ENCODE measurements at places on chromosomes 5 and 9.

DNA sequence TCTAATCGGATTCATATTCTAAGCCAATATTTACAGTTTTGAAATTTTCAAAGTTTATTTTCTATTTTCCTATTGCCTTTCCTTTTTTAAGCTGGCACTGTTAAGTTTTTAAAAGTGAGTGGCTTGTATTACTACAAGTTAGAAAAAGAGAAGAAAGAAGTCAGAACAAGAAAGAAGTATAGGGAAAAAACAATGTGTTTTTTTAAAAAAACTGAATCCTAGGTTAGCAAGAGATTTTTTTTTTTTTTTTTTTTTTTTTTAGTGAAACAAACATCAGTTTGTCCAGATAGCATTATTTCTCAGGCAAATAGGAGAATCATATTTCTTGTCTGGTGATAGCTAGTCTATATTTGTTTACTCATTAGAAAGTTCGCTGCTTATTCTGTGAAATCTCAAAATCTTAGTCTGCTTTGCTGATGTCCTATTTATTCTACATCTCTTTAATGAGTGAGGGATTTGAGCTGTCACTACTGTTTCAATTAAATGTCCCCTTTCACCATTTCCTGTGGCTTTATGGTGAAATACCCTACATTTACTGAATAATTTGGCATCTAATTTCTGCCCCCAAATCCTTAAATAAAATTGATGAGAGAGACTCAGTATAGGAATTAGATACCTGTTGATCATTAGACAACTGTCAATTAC, 19.1 kb upstream of the LMNB1 start:
- DNase-seq, result no peak

DNA sequence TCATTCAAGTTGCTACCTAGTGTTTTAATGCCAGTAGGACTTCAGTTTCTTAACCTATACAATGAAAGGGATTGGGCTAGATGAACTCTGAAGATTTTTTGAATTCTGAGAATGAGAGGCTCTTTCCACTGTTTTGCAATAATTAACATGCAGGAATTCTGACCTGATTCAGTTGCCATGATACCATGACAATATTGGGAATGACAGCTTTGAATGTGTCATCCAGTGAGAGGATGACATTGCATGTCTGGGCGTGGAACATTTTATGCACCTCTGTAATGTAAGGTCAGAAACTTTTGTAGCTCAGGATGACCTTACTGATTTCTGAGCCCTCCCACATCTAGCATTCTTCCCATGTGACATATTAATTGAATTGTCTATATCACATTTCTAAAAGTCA, 30.6 kb upstream of the SPINK5 start:
- no peak for DNase-seq

GRCh38 chr9:133845440-133845839, 107.3 kb upstream of the SARDH start:
- no peak for DNase-seq

- DNase-seq, result no peak
Measured at GRCh38 chr9:94443032-94443722, 111.7 kb upstream of the PCAT7 start.

- no peak for DNase-seq
Measured at GRCh38 chr9:71791875-71792274, 23.6 kb upstream of the CEMIP2 start.

DNA sequence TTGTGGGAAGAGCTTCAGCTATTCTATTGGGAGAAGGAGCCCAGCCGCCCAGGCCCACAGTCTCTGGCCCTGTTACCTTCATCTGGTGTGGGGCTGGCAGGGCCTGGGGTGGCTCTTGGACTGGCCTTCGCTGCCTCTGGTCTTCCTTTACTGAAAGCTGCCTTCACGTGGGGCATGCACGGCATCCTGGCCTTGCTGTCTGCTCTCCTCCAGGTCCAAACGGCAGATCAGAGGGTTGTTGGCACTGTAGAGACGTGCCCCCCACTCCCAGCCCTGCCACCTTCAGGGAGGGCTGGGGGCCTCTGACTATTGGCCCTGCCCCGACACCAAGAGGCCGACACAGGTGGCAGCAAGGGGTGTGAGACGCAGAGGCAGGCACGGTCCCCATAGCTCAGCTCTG, 291.3 kb upstream of the IRX1 start:
- DNase-seq, result no peak

GRCh38 chr5:34915856-34916192, 313 bp downstream of the BRIX1 start:
- no peak for DNase-seq

- no peak for DNase-seq
Measured at GRCh38 chr5:154862766-154863165, 4.3 kb downstream of the CNOT8 start.

- DNase-seq, result no peak
Measured at GRCh38 chr5:173334808-173335207, 6.6 kb upstream of the STC2 start.

GRCh38 chr5:179257176-179257682, 88.0 kb downstream of the ADAMTS2 start:
- no peak for DNase-seq

- DNase-seq, result no peak
Measured at GRCh38 chr5:167861129-167861927, 430.1 kb upstream of the WWC1 start.

- DNase-seq, result no peak
Measured at GRCh38 chr5:37789991-37790390, 49.9 kb downstream of the GDNF start.

DNA sequence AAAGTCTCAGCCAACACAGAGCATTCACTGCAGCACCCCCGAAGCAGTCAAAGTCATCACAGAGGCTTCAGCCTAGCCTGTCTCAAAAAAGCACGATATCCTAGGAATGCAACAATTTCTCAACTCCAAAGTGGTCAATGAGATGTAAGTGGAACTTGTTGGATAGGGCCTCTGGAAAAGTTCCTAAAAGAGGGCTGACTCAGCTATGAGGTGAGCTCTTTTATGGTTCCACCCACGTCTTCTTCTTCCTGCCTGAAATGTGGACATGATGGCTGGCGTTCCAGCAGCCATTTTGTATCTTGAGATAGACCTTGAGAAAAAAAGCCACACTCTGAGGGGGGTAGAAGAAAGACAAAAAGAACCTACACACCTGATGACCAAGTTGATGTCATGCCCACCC, 32.5 kb upstream of the TRIO start:
- DNase-seq, result no peak

DNA sequence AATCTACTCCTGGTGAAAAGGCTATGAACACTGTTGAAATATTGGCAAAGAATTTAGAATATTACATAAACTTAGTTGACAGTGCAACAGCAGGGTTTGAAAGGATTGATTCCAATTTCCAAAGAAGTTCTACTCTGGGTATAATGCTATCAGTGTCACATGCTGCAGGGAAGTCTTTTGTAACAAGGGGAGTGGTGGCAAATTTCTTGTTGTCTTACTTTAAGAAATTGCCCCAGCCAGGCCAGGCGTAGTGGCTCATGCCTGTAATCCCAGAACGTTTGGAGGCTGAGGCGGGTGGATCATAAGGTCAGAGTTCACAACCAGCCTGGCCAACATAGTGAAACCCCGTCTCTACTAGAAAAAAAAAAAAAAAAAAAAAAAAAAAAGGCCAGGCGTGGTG, 86.3 kb upstream of the OTULINL start:
- no peak for DNase-seq

- DNase-seq, result no peak
Measured at GRCh38 chr9:113299800-113300292, 3.3 kb downstream of the RNF183 start.

DNA sequence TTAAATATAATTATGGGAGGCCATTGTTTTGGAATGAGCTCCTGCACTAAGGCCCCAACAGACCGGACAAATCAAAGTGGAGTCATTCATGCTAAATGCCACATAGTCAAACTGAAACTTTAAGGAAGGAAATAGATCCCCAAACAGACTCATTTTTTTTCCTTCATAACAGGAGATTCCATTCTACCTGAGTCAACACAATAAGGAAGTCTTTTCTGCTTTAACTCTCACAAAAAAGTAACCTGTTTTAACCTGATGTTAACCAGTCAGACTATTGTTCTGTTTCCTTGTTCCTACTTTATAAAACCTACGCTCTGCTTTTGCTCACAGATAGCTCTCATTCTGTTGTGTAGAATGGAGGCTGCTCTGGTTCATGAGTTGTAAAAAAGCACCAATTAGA, 234.9 kb downstream of the YTHDC2 start:
- no peak for DNase-seq

- no peak for DNase-seq
Measured at GRCh38 chr5:82445726-82446335, 167.7 kb upstream of the RPS23 start.

- no peak for DNase-seq
Measured at GRCh38 chr9:129353697-129354336, 175.8 kb upstream of the IER5L start.

GRCh38 chr5:177600508-177601018, 631 bp downstream of the B4GALT7 start:
- DNase-seq, result no peak

- DNase-seq, result no peak
Measured at GRCh38 chr5:140250386-140250785, 52.5 kb downstream of the PFDN1 start.

GRCh38 chr5:105956456-105957196, 1714.1 kb downstream of the EFNA5 start:
- DNase-seq, result no peak

GRCh38 chr5:57244331-57244730, 70.5 kb downstream of the GPBP1 start:
- DNase-seq, result no peak

DNA sequence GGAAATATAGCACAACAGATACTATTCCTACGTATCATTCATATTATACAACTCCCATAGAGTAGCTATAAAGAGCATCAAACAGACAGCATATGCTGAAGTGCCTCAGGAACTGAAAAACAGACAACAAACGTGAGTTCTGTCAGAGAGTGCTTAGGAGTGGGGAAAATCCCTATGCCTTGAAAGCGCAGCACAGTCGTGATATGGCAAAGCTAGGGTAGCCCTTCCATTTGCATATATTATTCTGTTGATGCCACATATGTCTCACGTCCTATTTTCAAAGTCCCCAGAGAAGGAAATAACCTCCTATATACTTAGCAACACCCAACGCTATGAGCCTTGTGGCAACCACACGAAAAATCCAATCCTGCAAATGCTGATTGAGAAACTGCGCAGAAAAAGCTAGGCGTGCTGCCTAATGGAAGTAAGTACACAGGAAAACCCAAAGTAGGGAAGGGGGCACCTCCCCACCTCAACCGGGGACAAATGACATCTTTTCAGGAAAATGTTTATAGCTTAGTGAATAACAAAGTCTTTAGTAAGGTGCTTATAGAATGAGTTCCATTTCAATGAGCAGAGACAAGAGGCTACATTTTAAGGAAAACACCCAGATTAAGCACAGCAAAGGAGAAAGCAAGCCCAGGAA, 105.1 kb downstream of the MED10 start:
- DNase-seq, result no peak

GRCh38 chr5:34586117-34586885, 69.8 kb upstream of the RAI14 start:
- no peak for DNase-seq

DNA sequence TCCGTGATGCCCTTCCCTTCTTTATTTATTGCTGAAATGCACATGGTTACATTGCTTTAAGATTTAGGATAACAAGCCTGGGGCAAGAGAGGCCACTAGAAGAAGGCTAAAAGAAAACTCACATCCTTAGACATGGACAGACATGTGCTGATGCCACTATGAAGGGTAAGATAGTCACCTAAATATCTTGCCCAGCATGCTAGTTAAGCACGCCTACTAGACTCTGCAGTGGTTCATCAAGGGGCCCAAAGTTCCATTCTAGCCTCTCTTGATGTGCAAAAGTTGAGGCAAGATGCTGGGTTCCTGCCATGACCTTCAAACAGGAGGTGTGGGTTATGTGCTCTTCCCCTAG, 49.3 kb downstream of the GRAMD2B start:
- DNase-seq, result no peak

DNA sequence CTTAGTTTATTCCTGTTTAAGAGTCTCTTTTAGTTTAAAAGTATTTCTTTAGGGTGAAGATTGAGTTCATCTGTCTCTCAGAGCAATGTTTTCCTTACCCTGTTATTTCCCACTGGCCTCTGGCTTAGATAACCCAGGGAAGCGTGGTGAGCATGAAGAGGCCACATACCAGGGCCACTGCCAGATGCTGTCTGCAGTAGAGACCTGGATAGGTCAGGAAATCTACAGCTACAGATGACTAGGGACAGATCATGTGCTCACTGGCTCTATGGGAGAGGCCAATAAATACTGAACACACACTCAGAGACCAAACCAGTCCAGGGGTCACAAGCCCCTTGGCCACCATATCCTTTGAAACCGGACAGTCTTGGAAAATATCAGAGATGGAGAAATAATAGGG, 136.0 kb downstream of the CAMK4 start:
- DNase-seq, result no peak

- no peak for DNase-seq
Measured at GRCh38 chr5:114636271-114636670, 274.4 kb downstream of the KCNN2 start.

DNA sequence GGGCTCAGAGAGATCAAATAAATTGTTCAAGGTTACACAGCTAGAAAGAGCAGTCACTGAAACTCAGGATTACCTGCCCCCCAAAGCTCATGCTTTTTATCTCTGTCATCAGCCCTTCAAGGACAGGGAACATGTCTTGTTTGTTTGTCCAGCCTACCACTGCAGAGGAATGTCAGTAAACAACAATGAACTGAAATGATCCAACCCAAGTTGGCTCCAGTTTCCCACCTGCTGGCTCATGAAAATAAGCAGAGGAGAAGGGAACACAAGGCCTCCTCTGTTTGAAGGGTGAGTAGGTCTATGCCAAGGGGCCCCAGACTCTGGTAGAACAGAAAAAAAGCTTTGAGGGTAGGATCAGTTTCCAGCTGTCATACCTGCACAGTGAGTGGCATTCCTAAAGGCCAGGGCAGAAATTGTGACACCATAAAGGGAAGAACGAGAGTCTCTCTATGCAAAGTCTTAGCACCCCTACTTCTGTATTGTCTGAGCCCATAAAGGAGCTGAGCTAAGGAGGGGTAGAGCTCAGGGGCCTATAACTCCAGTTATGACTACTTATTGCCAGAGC, 115.2 kb downstream of the TRIM36 start:
- no peak for DNase-seq

DNA sequence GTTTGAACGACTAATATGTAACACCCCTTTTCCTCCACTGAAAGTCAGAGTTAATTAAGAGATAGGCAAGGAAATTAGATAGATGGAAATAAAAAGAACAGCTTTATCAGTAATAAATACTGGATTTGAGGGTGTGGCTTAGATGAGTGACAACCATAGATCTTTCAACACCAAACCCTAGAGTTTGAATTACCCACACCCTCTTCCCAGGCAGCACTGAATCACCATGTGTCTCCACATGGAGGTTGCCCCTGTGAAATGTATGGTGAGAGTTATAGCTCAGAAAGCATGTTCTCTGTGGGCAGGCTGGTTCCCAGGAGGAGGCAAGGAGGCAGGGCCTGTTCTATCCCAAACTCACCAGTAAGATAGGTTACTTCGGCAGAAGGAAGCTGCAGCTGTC, 69.7 kb downstream of the TMEM174 start:
- no peak for DNase-seq

DNA sequence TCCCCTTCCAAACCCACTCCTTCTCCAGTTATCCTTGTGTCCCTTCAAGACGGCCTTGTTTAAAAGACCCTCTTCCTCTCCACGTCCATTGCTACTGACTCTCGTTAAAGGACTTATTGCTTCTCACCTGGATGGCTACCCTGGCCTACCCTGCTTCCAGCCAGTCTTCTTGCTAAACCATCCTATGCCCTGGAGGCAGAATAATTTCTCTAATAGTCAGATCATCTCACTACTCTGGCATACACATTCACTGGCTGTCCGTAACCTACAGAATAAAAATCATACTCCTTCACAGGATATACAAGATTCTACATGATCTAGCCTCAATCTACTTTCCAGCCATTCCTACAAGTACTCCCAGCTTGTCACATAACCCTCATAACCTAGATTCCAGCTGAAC, 92.6 kb downstream of the TRPM6 start:
- no peak for DNase-seq
